Left ventricle myocardium inferior (tissue), 1 donor: ENCODE measurements at places on chromosomes 4 and X. TPM values are rescaled to one million over a fixed set of nuclear protein-coding genes. Genes with fewer than 3 reads are reported as not detected.

- no peaks in the 10 kb centered on the region for H3K27me3 ChIP-seq
- H3K4me1 ChIP-seq = no peaks in the 10 kb centered on the region
- no peak overlapping the region for H3K27ac ChIP-seq
Measured at GRCh38 chr4:181301735-181302710, 941.2 kb upstream of the TENM3 start.

- no peak for DNase-seq
- no peaks in the 10 kb centered on the region for H3K27me3 ChIP-seq
- H3K4me1 ChIP-seq = no peaks in the 10 kb centered on the region
- no peak overlapping the region for H3K4me3 ChIP-seq
- H3K27ac ChIP-seq = no peak overlapping the region
- no peaks in the 10 kb centered on the region for H3K36me3 ChIP-seq
Measured at GRCh38 chr4:108210989-108211835, 42.5 kb upstream of the LEF1 start.

DNA sequence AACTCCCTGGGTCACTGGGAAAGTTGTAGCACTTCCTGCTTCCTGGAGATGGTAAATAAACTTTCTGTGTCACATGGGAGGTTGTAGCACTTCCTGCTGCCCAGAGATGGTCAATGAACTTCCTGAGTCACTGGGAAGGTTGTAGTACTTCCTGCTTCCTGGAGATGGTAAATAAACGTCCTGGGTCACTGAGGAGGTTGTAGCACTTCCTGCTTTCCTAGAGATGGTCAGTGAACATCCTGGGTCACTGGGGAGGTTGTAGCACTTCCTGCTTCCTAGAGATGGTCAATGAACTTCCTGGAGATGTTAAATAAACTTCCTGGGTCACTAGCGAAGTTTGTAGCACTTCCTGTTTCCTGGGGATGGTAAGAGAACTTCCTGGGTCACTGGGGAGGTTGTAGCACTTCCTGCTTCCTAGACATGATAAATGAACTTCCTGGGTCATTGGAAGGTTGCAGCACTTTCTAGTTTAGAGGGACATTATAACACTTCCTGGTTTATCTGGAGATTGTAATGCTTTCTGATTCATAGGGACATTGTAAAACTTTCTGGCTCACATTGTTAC lies 62.3 kb upstream of the CD99 start:
- no peak overlapping the region for H3K4me3 ChIP-seq
- H3K36me3 ChIP-seq = peaks cover 45% of the 10 kb centered on the region
- H3K27me3 ChIP-seq = no peaks in the 10 kb centered on the region
- peak overlapping the region; percentile 57 for H3K27ac ChIP-seq
- H3K4me1 ChIP-seq = peaks cover 13% of the 10 kb centered on the region

CT45A1 gene
- not detected for total RNA-seq

DDX53 gene
- not detected for total RNA-seq

- peaks cover 12% of the 10 kb centered on the region for H3K4me1 ChIP-seq
- no peaks in the 10 kb centered on the region for H3K36me3 ChIP-seq
- H3K4me3 ChIP-seq = peak overlapping the region; percentile 79
- no peak for DNase-seq
- no peaks in the 10 kb centered on the region for H3K27me3 ChIP-seq
- peak overlapping the region; percentile 97 for H3K27ac ChIP-seq
Measured at GRCh38 chrX:123860983-123861382, 1.1 kb downstream of the XIAP start.

SNCA gene
- 7.0 TPM for total RNA-seq

DNA sequence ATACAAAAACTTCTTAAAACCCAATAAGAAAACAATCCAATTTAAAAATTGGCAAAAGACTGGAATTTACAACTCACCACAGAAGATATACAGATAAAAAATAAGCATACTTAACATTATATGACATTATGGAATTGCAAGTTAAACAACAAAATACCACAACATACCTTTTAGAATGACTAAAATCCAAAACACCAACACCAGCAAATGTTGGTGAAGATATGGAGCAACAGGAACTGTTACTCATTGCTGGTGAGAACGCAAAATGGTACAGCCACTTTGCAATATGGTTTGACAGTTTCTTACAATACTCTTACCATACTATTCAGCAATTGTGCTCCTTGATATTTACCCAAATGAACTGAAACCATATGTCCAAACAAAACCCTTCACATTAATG lies 112.4 kb downstream of the ADGRL3 start:
- no peak overlapping the region for H3K27ac ChIP-seq
- no peaks in the 10 kb centered on the region for H3K36me3 ChIP-seq
- DNase-seq = no peak
- H3K4me1 ChIP-seq = no peaks in the 10 kb centered on the region
- no peaks in the 10 kb centered on the region for H3K27me3 ChIP-seq
- H3K4me3 ChIP-seq = no peak overlapping the region

CCNA2 gene
- 0.52 TPM for total RNA-seq

DNA sequence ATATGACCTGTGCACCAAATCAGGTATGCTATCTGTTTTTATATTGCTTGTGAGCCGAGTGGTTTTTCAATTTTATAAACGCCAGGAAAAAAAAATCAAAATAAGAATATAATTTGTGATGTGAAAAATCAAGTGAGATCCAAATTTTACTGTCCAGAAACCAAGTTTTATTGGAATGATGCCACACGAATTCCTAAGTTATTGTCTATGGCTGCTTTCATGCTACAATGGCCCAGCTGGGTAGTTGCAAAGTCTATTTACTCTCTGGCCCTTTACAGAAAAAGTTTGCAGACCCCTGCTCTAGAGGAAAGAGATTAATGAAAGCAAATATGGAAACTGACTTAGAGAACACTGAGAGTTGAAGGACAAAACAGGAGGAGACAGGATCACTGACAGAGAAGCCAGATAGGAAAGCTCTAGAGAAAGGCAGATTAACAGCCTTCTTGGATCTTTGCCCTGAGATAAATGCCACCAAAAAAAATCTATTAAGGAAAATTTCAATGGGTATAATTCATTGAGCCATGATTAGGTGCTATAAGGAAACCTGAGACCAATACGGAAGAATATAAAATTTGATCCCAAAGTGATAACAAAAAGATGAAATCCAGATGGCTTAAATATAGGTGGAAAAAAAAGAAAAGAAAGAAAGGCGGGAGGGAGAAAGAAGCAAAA lies 29.8 kb downstream of the PRSS12 start:
- no peak overlapping the region for H3K4me3 ChIP-seq
- no peaks in the 10 kb centered on the region for H3K36me3 ChIP-seq
- H3K4me1 ChIP-seq = peaks cover 4% of the 10 kb centered on the region
- H3K27ac ChIP-seq = no peak overlapping the region
- no peak for DNase-seq
- no peaks in the 10 kb centered on the region for H3K27me3 ChIP-seq

DNA sequence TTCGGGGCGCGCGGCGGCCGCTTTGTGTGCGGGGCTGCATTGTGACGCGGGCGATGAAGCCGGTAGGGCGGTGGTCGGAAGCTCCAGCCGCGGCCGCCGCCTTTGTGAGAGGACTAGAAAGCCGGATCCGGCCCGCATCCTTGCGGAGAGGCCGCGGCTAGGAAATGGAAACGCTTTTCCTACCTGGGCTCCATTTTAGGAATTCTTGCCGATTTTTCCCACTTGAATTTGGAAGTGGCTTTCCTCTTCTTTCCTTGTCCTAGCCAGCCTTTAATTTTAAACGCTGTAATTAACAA lies 708 bp downstream of the TMSB4X start:
- H3K36me3 ChIP-seq = peaks cover 8% of the 10 kb centered on the region
- peaks cover 12% of the 10 kb centered on the region for H3K4me1 ChIP-seq
- no peaks in the 10 kb centered on the region for H3K27me3 ChIP-seq
- peak; percentile 26 for DNase-seq
- H3K4me3 ChIP-seq = peak overlapping the region; percentile 80
- peak overlapping the region; percentile 94 for H3K27ac ChIP-seq

SYN1 gene
- 13.9 TPM for total RNA-seq

DNA sequence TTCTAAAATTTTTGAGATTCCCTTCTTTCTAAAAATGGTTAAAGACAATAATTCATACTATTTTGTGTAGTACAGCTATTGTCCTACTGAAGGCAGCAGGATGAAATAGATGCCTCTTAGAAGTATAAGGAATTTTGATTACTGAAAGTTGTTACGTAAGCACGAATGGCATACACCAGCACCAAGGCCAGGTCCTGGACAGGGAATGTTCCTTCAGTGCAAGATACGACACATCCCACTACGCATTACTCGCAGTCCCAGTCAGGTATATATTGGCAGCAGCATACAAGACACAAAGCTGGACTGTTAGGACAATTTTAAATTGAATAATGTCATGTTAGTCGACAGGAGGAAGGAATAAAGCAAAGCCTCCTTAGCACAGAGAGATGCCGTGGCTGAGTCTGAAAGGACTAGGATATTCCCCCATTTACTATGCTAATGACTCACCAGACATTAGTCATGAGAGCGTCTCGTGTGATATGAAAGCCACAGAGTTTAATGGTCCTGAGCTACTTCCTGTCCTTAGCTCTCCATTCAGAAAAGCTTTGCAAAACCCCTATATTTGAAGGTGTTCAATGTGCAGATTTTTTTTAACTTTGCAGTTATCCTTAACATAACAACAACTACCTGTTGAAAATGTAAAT lies 504.3 kb downstream of the FAM133A start:
- H3K27ac ChIP-seq = no peak overlapping the region
- no peaks in the 10 kb centered on the region for H3K36me3 ChIP-seq
- no peaks in the 10 kb centered on the region for H3K4me1 ChIP-seq
- no peaks in the 10 kb centered on the region for H3K27me3 ChIP-seq
- DNase-seq = no peak

RPL34 gene
- 726 TPM for total RNA-seq

DNA sequence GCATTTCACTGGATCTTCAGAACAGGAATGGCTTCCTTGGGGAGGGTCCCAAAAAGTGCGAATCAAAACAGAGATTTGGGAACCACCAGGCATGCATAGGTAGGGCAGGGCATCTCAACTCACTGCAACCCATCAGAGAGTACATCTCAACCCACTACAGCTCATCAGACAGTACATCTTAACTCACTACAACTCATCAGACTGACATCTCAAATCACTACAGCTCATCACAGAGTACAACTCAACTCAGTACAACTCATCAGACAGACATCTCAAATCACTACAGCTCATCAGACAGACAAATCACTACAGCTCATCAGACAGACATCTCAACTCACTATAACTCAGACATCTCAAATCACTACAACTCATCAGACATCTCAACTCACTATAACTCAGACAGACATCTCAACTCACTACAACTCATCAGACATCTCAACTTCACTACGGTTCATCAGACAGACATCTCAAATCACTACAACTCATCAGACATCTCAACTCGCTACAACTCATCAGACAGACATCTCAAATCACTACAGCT lies 47.5 kb upstream of the CLDN34 start:
- H3K36me3 ChIP-seq = no peaks in the 10 kb centered on the region
- no peaks in the 10 kb centered on the region for H3K4me1 ChIP-seq
- no peaks in the 10 kb centered on the region for H3K27me3 ChIP-seq

- no peaks in the 10 kb centered on the region for H3K36me3 ChIP-seq
- H3K27me3 ChIP-seq = no peaks in the 10 kb centered on the region
- H3K27ac ChIP-seq = no peak overlapping the region
- no peak overlapping the region for H3K4me3 ChIP-seq
- H3K4me1 ChIP-seq = no peaks in the 10 kb centered on the region
Measured at GRCh38 chrX:99914635-99915034, 495.4 kb downstream of the PCDH19 start.

SSX4B gene
- total RNA-seq = not detected

- no peak overlapping the region for H3K4me3 ChIP-seq
- H3K27me3 ChIP-seq = no peaks in the 10 kb centered on the region
- no peak overlapping the region for H3K27ac ChIP-seq
- no peaks in the 10 kb centered on the region for H3K36me3 ChIP-seq
Measured at GRCh38 chr4:53981567-53981966, 82.8 kb downstream of the CHIC2 start.

CDX4 gene
- total RNA-seq = not detected

- H3K27ac ChIP-seq = no peak overlapping the region
- no peaks in the 10 kb centered on the region for H3K36me3 ChIP-seq
- H3K27me3 ChIP-seq = no peaks in the 10 kb centered on the region
Measured at GRCh38 chrX:149131774-149132173, 373.3 kb downstream of the IDS start.

- DNase-seq = no peak
- no peak overlapping the region for H3K27ac ChIP-seq
- no peaks in the 10 kb centered on the region for H3K4me1 ChIP-seq
- no peaks in the 10 kb centered on the region for H3K36me3 ChIP-seq
- H3K27me3 ChIP-seq = no peaks in the 10 kb centered on the region
Measured at GRCh38 chr4:141388481-141388880, 167.8 kb downstream of the ZNF330 start.

F8A3 gene
- 0.19 TPM for total RNA-seq

DNA sequence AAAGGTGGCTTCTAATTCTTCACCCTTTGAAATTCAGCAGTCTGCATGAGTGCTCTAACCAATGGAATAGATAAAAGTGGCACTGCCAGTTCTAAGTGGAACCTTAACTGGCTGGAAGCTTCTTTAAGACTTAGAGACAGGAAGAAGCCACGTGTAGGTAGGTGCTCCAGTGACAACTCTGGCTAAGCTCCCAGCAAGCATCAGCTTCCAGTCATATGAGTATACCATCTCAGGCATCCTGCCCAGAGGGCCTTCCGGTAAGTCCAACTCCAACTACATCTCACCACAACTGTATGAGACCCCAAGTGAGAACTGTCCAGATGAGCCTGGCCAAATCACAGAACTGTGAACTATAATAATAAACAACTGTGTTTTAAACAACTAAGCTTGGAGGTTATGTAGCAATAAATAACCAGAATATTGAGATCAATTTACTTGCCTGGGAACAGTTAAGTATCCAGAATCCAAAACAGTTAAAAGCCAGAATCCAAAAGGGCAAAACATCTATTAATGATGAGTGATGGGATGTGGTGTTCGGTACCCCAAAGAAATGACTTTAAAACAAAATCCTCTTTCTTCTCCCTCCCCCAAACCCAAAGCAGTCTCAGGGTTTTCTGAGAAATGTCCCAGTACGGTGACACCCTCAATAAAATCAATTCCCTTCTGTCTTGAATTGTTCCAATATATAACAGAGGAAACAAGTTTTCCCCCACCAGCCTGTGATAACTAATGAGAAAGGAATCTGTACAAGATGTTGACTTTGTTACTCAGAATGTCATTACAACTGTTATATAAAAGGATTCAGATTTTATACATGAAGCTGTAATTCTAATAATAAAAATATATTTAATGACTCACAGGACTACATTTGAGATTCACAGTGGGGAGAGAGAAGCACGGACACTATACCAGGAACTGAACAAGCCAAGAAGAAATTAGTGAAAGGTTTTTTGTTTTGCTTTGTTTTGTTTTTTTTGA lies 4.2 kb downstream of the TSPAN5 start:
- H3K27ac ChIP-seq = no peak overlapping the region
- no peak overlapping the region for H3K4me3 ChIP-seq
- peaks cover 26% of the 10 kb centered on the region for H3K4me1 ChIP-seq
- DNase-seq = no peak
- H3K27me3 ChIP-seq = peaks cover 10% of the 10 kb centered on the region

DNA sequence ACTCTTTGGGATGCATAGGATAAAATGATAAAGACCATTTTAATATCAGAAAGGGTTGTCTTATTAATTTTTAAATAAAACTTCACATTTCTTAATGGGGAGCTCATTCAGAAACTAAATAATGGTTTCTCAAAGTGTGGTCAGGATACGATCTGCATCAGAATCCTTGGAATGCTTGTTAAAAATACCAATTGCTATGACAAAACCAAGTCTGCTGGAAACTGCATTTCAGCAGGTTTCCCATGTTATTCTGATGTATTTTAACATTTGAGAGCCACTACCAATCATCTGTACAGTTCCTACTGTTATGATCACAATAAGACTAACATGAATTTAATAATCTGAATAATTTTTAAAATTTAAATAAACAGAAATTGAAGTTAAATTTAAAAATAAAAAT lies 115.1 kb downstream of the SOWAHB start:
- peaks cover 9% of the 10 kb centered on the region for H3K36me3 ChIP-seq
- no peak overlapping the region for H3K4me3 ChIP-seq
- H3K27ac ChIP-seq = no peak overlapping the region
- no peaks in the 10 kb centered on the region for H3K27me3 ChIP-seq
- H3K4me1 ChIP-seq = no peaks in the 10 kb centered on the region
- no peak for DNase-seq
